GM13976 (cell line): ENCODE measurements at places on chromosomes 1 and 21.

DNA sequence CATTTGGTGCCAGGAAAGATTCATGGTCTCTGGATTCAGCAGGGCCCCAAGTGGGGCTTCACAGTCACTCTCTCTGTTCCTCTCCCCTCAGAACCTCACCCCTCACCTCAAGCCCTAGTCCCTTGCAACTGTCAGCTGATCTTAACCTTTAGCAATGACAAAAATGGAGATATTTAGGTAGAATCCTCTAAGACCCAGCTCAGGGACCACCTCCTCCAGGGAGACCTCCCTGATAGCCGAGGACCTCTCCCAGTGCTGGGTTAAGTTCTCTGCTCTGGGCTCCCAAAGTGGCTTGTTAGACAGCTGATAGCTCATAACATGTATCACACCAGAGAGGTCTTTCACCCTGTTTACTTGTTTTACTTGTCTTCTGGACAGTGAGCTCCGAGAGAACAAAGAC, 257.6 kb upstream of the KIAA0040 start:
- DNase-seq = no peak

DNA sequence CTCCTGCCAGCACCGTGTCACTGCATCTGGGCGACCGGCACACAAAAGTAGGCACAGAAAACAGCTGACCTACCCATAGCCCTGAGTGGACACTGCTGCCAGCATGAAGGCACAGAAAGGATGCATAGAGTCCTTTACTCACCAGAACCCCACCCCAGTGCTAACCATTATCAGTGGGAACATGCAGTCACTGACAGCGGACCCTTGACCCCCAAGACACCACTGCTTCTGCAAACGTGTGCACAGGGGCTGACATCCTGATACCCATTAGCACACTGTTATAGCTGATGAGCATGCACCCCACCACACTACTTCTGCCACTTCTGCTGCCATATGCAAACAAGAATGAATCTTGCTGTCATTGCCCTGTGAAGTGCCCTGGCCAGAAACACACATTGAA, 953.0 kb upstream of the NCAM2 start:
- no peak for DNase-seq

DNA sequence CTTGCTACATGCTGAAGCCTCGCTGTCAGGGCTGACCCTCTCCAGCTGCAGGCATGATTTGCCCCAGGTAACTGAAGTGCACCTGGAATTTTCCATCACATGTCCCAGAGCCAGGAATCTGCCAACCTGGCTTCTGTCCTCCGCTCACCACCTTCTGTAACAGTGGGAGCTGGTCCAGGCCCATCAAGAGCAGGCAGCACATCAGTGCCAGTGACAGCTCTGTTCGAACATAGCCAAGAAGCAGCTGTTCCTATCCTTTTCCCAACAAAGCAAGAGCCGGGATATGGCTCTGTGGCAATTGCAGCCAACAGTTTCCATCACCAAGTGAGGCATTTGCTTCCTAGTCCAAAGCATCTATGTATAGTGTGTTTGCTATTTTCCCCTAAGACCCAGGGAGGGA, 42.2 kb upstream of the KANK4 start:
- no peak for DNase-seq

- DNase-seq = no peak
Measured at GRCh38 chr21:15057285-15057684, 7.5 kb downstream of the NRIP1 start.

- DNase-seq = no peak
Measured at GRCh38 chr1:236253918-236254637, 27.7 kb downstream of the ERO1B start.

- no peak for DNase-seq
Measured at GRCh38 chr1:237287876-237288521, 246.0 kb downstream of the RYR2 start.

DNA sequence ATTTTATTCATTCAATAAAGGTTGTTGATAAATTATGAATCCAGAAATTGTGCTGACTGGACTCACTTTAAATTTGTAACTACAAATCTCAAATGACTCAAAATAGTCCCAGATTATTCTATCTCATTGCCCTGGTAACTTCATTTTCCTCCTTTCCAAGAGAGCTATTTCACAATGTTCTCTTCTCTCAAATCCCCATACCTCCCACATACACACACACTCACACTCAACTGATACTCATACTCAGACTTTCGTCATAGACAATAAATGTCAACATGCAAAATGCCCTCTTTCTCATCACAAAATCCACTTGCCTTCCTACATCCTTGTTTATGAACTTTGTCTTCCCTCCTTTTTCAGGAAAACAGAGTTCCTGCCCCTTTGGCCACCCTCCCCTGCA, 33.3 kb downstream of the EXTL2 start:
- DNase-seq = no peak

- DNase-seq = peak; percentile 80
Measured at GRCh38 chr1:6108937-6109614, 63.4 kb downstream of the KCNAB2 start.

DNA sequence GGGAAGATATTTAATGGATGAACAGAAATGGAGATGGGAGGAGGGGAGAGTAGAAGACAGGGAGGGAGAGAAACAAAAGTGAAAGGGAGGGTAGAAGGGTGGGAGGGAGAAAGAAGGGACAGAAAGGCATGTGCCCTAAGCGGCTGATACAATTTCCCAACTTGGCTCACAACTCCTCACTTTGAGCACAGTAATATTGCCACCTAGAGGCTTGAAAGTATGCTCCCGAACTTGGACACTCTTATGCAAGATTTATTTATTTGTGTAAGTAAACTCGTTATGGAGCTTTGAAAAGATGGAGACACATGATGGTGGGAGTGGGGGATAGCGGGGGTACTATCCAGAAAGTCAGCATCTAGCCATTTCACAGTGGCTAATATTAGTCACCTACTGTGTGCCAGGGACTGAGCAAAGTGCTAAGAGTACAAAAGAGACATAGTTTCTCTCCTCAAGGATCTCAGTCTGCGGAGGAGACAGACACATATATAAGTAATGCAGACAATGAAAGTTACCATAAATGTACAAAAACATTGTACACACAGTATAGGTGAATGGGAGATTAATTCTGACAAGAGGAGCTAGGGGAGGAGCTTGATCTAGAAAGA, 189.7 kb downstream of the SEC16B start:
- DNase-seq = peak; percentile 28

DNA sequence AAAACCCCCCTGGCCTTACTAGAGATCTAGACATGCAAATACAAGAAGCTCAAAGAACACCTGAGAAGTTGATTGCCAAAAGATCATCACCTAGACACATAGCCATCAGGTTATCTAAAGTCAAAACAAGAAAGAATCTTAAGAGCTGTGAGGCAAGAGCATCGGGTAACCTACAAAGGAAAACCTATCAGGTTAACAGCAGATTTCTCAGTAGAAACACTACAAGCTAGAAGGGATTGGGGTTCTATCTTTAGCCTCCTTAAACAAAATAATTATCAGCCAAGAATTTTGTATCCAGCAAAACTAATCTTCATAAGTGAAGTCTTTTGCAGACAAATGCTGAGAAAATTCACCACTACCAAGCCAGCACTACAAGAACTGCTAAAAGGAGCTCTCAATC, 12.2 kb upstream of the SPRR2F start:
- DNase-seq = no peak

DNA sequence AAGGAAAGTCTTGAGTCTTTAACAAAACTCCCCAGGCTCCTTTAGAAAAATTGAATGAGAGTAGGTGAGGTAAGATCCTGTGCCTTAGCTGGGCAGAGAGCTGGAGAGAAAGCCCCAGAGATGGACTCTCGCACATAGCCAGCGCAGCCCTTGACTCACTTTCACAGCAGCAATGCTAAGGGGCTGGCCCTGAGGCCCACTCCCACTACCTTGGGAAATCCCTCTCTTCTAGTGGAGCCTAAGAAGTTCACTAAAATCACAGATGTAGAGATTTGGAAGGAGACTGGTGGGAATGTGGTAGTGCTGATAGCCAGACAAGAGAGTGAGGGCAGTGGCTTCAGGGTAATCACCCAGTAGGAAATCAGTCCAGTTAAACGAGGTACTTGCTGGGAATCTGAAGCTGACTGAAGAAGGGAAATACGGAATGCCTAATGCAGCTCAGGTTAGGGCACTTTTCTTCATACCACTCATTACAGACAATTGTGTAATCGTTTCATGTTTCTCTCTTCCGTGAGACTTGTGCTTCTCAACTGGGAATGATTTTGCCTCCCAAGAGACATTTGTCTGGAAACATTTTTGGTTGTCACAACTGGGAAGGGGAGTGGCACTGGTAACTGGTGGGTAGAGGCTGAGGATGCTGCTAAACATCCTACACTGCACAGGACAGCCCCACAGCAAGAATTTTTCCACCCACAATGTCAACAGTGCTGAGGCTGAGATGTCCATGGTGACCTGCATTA, 42.4 kb upstream of the LRRC8C start:
- DNase-seq = no peak

- no peak for DNase-seq
Measured at GRCh38 chr1:47434051-47434842, 3.6 kb upstream of the FOXD2 start.

- DNase-seq = peak; percentile 57
Measured at GRCh38 chr1:65209005-65209885, 61.2 kb downstream of the AK4 start.

DNA sequence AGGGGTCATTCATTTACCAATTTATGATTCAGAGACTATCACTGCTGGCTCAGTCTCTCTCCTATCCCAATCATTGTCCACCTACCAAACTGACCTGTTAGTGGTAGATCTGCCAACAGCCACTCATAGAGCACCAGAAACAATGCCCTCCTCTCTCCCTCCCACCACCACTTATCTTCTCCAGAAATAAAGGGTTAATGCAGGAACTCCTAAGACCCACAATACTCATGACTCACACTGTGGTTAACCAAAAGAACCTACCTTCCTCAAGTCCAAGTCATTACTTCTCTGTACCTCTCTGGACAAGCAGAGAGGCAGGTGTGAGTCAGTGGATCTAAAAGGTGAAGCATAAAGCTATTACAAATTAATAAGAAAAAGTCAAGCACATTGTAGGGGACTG, 40.9 kb upstream of the CAMK1G start:
- no peak for DNase-seq

GRCh38 chr1:57820356-57821095, 396.7 kb upstream of the DAB1 start:
- no peak for DNase-seq

- no peak for DNase-seq
Measured at GRCh38 chr1:177935638-177936415, 34.0 kb downstream of the SEC16B start.

DNA sequence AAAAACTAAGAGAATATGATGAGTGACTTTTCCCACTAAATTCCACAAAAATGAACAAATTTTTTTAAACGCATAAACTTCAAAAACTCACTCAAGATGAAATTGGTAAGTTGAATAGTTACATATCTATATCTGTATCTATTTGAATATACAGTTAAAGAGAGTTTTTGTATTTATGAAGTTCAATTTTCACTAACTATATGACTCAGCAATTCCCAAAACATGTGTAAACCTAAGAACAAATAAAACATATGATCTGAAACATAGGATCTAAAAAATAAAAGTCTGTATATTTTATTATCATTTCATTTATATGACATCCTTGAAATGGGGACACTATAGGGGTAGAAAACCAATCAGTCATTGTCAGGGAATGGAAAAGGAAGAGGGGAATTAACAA, 105.7 kb upstream of the SNX7 start:
- DNase-seq = no peak

DNA sequence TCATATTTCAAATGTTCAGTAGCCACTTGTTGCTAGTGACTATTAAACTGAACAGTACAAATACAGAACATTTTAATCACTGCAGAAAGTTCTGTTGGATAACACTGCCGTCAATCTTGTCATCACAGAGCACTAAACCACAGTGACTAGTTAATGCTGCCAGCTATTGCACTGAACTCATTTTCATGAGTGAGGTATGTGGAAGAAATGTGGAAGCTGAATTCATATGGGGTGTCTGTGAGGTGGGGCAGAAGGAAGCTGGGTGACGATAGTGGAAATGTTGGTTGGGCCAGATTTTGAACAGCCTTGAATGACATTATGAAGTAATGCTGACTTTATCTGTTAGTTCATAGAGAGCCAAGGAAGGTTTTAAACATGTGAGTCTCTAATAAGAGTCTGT, 49.6 kb downstream of the OSBPL9 start:
- DNase-seq = no peak

- no peak for DNase-seq
Measured at GRCh38 chr1:19775317-19775716, 24.4 kb downstream of the TMCO4 start.

- no peak for DNase-seq
Measured at GRCh38 chr1:12486401-12487005, 131.5 kb downstream of the DHRS3 start.

GRCh38 chr21:37717534-37717933, 198.7 kb downstream of the KCNJ6 start:
- no peak for DNase-seq

GRCh38 chr1:68409426-68409825, 40.3 kb downstream of the RPE65 start:
- no peak for DNase-seq

GRCh38 chr1:236516929-236517704, 6.7 kb upstream of the LGALS8 start:
- DNase-seq = no peak

DNA sequence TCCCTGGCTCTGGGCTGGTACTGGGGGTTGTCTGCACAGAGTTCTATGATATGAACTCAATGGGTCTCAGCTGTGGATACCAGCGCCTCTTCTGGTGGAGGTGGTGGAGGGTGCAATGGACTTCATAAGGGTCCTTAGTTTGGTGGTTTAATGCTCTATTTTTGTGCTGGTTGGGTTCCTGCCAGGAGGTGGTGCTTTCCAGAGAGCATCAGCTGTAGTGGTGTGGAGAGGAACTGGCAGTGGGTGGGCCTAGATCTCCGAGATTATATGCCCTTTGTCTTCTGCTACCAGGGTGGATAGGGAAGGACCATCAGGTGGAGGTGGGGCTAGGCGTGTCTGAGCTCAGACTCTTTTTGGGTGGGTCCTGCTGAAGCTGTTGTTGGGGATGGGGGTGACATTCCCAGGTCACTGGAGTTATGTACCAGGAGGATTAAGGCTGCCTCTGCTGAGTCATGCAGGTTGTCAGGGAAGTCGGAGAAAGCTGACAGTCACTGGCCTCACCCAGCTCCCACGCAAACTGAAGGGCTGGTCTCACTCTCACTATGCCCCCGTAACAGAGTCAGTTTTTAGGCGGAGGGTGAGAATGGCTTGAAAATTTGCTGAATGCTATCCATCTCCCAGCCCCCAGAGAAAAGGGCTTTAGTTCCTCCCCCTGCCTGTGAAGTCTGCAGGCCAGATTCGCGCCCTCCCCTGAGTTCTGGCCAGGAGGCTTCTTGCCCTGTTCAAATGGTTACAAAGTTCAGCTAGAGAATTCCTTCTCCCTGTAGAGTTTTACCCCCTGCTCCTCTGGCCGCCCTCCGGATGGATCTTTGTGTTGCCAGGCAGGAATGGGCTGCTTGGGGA, 902.9 kb downstream of the LTN1 start:
- DNase-seq = no peak

- DNase-seq = no peak
Measured at GRCh38 chr1:30896905-30897304, 11.7 kb downstream of the SDC3 start.

- DNase-seq = no peak
Measured at GRCh38 chr1:2636733-2637132, 3.9 kb upstream of the MMEL1 start.

- no peak for DNase-seq
Measured at GRCh38 chr21:14691914-14692313, 145.8 kb upstream of the SAMSN1 start.
